Activated naive CD4-positive, alpha-beta T cell treated with anti-CD3 and anti-CD28 coated beads for 36 hours (primary cell): ENCODE measurements at places on chromosomes 5 and 9. TPM values are rescaled to one million over a fixed set of nuclear protein-coding genes. Genes with fewer than 3 reads are reported as not detected.
A peak's percentile ranks its signal among the peaks of the same experiment; 100 is the strongest.

DNA sequence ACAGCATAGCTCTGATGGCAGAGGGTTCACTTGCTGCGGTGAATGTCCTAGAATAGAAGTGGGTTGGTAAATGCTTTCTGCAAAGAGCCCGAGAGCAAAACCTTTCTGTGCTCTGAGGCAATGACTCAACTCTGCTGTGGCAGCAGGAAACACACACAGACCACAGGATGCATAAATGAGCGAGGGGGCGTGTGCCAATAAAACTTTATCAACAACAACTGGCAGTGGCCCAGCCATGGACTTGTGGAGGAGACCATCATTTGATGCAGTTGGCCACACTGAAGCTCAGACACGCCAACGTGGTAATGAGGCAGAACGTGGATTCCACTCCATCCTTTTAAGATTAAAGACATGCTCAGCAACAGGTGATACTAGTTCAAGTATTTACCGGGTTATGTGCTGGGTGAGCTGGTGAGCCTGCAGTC lies 6.8 kb downstream of the MRPL36 start:
- peak overlapping the region; percentile 59 for H3K4me3 ChIP-seq
- H3K27ac ChIP-seq, result peak overlapping the region; percentile 96
- peaks cover 10% of the 10 kb centered on the region for H3K36me3 ChIP-seq

- no peak overlapping the region for H3K27ac ChIP-seq
- H3K4me1 ChIP-seq, result peaks cover 4% of the 10 kb centered on the region
- H3K27me3 ChIP-seq, result no peaks in the 10 kb centered on the region
- no peak for DNase-seq
Measured at GRCh38 chr5:113053511-113053995, 77.0 kb downstream of the DCP2 start.

DNA sequence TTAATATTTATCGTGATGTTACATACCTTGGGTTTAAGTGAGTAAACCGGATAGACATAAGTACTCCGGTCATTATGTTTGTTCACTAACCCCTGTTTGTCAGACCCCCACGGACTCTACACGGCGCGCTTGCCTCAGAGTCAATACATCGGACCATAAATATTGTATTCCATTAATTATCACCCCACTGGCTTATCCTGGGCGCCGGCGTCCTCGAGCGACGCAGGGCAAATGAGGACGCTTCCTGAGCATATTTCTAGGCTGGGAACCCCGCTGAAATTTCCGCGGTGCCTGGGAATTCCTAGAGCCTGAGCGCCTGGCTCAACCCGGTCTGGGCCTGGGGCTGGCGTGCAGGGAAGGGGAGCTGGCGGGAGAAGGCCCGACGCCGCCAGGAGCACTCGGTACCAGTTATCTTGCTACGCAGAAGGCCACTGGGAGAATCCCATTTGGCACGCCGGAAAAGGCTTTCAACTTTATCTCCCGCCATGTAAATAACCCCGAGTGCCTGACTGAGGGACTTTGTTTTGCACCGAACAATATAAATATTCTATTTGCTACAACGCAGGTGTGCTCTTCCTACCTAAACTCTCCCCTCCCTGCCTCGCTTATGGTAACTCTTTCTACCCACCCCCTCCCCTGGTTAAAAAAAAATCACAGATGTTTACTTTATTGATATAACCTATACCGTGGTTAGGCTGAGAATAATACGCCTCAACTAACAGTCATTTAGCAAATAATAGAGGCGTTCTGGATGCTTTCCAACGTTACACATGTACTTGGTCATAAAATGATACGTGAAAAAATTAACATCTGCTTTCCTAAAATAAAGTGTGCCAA lies 19.4 kb downstream of the NR2F1 start:
- no peak overlapping the region for H3K4me3 ChIP-seq
- H3K4me1 ChIP-seq, result peaks cover 3% of the 10 kb centered on the region
- DNase-seq, result no peak
- peaks cover 30% of the 10 kb centered on the region for H3K27me3 ChIP-seq
- no peak overlapping the region for H3K27ac ChIP-seq
- H3K36me3 ChIP-seq, result peaks cover 3% of the 10 kb centered on the region

- H3K27me3 ChIP-seq, result peaks cover 3% of the 10 kb centered on the region
- no peaks in the 10 kb centered on the region for H3K4me1 ChIP-seq
- no peak overlapping the region for H3K4me3 ChIP-seq
- no peaks in the 10 kb centered on the region for H3K36me3 ChIP-seq
- DNase-seq, result no peak
Measured at GRCh38 chr5:133450286-133450685, 162.1 kb downstream of the FSTL4 start.

DNA sequence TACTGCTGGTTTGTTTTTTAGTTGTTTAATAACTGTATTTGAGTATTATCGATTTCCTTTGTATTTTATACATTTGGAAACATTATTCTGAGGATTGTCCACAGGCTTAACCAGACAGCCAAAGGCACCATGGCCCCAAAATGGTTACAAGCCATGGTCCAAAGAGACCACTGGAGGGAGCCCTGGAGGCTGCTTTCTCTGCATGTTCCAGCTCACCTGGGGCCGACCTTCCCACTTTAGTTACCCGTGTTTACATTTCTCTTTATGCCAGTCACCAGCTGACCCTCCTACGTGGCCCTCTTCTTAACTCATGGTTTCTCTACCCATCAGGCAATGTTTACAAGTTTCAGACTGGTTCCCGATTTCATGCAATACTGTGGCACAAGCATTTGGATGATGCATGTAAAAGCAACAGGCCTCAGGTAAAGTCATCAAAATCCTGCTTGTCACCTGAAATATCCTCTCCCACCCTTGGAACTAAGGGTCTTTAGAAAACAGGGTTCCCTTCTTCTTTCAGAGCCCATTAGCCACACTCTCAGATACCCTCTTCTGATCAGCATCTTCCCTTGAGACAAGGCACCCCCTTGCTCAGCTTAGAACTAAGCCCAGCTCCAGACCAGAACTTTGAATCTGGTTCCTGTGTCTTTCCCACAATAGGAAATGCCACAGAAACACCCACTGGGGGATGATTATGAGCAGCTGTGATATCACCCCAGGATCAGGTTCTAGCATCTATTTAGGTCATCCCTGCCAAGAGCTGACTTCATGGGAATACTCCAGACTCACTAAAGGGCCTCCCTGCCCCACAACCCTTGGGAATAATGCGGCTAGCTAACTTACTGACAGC lies 49.9 kb upstream of the GARNL3 start:
- peaks cover 3% of the 10 kb centered on the region for H3K27me3 ChIP-seq
- no peaks in the 10 kb centered on the region for H3K36me3 ChIP-seq
- H3K4me1 ChIP-seq, result peaks cover 4% of the 10 kb centered on the region
- DNase-seq, result peak; percentile 82

- no peaks in the 10 kb centered on the region for H3K4me1 ChIP-seq
- peaks cover 8% of the 10 kb centered on the region for H3K27me3 ChIP-seq
- H3K27ac ChIP-seq, result no peak overlapping the region
- DNase-seq, result no peak
Measured at GRCh38 chr9:32722704-32723103, 60.6 kb upstream of the TMEM215 start.

GRCh38 chr5:72840041-72840440 lies 23.6 kb downstream of the TNPO1 start:
- no peak for DNase-seq
- H3K27me3 ChIP-seq, result peaks cover 3% of the 10 kb centered on the region
- no peak overlapping the region for H3K4me3 ChIP-seq
- no peak overlapping the region for H3K27ac ChIP-seq
- peaks cover 18% of the 10 kb centered on the region for H3K4me1 ChIP-seq

DNA sequence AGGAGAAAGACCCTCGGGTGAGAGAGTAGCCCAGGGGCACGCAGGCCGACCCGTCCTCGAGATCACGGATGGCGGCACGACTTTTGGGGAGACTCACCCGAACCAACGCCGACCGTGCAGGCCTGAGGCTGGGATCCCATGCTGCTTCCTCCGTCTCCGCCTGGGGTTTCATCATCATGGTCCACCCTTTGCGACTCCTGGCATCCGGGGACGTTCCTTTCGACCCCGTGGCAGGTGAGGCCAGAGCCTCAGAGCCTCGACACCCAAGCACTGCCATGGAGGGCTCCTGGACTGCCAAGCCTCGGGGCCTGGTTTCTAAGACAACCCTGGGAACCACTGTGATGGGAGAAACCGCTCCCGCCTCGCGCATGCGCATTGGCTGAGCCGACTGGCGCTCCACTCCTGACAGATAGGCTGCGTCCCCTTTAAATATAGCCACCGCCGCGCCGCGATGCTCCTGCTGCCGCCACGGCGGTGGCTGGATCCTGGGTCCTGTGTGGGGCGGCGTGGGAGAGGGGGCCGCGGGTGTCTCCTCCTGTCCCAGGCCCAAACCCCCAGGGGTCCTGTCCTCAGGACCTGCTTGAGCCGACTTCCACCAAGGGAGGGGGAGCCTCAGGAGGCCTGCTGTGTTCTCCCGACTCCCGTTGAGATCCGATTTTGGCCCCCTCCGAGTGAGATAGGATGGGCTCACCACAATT lies 481.6 kb downstream of the SPATA31A7 start:
- no peak overlapping the region for H3K27ac ChIP-seq
- peaks cover 4% of the 10 kb centered on the region for H3K4me1 ChIP-seq
- no peak for DNase-seq

- H3K36me3 ChIP-seq, result no peaks in the 10 kb centered on the region
- H3K4me3 ChIP-seq, result no peak overlapping the region
- H3K27ac ChIP-seq, result no peak overlapping the region
Measured at GRCh38 chr5:75847561-75848021, 130.4 kb upstream of the POC5 start.

GRCh38 chr5:142221091-142221860 lies 103.5 kb downstream of the SPRY4 start:
- peaks cover 32% of the 10 kb centered on the region for H3K4me1 ChIP-seq
- no peak overlapping the region for H3K27ac ChIP-seq
- no peak for DNase-seq
- peaks cover 2% of the 10 kb centered on the region for H3K27me3 ChIP-seq
- no peaks in the 10 kb centered on the region for H3K36me3 ChIP-seq
- H3K4me3 ChIP-seq, result no peak overlapping the region

DNA sequence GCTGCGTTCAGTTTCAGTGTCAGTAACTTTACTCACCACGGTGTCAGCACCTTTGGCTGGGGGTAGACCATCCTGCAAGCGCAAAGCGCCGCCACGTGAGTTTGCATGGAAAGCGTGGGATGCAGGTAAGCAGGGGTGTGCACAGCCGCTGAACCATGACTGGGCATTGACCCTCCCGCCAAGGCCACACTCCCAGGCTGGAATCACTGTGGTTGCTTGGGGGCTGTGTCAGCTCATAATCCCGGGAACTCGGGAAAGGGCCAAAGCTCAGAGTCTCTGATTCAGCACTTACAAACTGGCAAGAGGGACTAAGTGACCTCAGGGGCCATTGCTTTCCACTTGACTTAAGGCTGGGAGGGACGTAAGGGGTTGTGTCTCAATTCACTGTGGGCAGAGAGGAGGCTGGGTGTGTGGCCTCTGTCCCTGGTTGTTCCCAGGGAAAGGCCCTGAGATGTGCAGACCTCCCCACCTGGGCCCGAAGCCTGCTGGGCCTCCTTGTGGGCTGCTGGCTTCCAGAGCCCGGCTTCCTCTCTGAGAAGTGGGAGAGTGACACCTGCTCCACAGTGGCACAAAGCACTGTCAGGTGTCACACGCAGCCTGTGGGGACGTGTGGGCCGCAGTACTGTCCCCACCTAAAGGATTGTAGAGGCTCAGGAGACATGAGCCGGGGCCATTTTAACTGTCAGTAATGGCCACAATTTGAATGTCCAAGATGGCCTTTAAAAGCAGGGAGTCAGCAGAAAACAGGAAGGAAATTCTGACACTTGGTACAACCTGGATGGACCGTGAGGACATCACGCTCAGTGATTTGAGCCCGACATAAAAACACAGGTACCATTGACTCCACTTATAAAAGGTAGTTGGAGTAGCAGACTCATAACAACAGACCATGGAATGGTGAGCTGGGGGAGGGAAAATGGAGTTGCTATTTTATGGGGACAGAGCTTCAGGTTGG lies 16.7 kb downstream of the ABO start:
- H3K4me3 ChIP-seq, result no peak overlapping the region
- H3K4me1 ChIP-seq, result no peaks in the 10 kb centered on the region
- H3K27ac ChIP-seq, result no peak overlapping the region
- H3K27me3 ChIP-seq, result peaks cover 3% of the 10 kb centered on the region

- H3K27ac ChIP-seq, result no peak overlapping the region
- no peaks in the 10 kb centered on the region for H3K36me3 ChIP-seq
- no peaks in the 10 kb centered on the region for H3K27me3 ChIP-seq
- no peaks in the 10 kb centered on the region for H3K4me1 ChIP-seq
- DNase-seq, result no peak
Measured at GRCh38 chr5:92703976-92704375, 877.0 kb downstream of the NR2F1-AS1 start.

- H3K36me3 ChIP-seq, result peaks cover 48% of the 10 kb centered on the region
- H3K27me3 ChIP-seq, result no peaks in the 10 kb centered on the region
- H3K27ac ChIP-seq, result peak overlapping the region; percentile 96
- DNase-seq, result no peak
- peaks cover 47% of the 10 kb centered on the region for H3K4me1 ChIP-seq
Measured at GRCh38 chr5:59037041-59037440, 454.2 kb downstream of the RAB3C start.

- no peaks in the 10 kb centered on the region for H3K36me3 ChIP-seq
- DNase-seq, result no peak
- H3K27me3 ChIP-seq, result no peaks in the 10 kb centered on the region
- no peak overlapping the region for H3K27ac ChIP-seq
- no peak overlapping the region for H3K4me3 ChIP-seq
Measured at GRCh38 chr5:160643616-160644240, 208.3 kb downstream of the ATP10B start.

DNA sequence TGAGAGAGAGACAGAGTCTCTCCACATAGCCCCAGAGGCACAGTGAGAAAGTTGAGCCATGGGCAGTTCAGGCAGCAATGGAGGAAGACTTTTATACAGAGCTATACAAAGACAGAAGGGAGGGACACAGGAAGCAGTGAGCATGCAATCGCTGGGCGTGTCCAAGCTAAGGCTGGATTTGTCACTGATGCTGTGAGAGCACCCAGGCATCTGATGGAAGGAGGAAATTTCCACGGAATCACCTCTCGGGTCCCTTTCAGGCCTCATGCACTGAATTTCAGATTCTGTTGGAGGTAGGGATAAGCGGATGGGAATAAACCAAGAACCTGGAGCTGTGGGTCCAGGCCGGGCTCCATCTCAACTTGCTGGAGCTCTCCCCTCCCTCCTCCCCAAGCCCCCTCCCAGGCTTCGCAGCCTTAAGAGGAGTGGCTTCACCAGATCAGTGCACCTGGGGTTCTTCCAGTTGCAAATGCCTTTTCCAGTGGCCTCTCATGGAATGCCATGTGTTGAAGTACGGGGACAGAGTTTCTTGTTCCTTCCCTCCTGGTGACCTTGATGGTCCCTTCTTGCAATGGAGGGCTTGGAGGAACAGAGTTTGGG lies 114.8 kb upstream of the ALDH1B1 start:
- H3K4me3 ChIP-seq, result no peak overlapping the region
- peaks cover 15% of the 10 kb centered on the region for H3K4me1 ChIP-seq
- no peak for DNase-seq
- no peaks in the 10 kb centered on the region for H3K36me3 ChIP-seq

DNA sequence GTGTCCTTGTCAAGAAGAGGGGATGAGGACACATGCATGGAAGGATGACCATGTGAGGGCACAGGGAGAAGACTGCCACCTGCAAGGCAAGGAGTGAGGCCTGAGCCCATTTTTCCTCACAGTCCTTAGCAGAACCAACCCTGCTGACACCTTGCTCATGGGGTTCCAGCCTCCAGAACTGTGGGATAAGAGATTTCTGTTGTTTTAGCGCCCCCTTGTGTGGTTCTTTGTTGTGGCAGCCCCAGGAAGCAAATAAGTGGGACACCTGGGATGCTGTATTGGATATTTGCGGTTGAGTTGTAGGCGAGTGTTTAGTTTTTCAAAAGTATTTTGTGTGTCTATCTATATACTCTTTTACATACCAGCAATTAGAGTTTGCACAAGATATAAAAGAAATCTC lies 206.4 kb downstream of the NXNL2 start:
- H3K4me1 ChIP-seq, result no peaks in the 10 kb centered on the region
- peak; percentile 45 for DNase-seq
- H3K4me3 ChIP-seq, result no peak overlapping the region
- H3K36me3 ChIP-seq, result no peaks in the 10 kb centered on the region

CTXN3 gene
- not detected for total RNA-seq

IFNW1 gene
- total RNA-seq, result not detected

UAP1L1 gene
- 3.4 TPM for total RNA-seq

ISCA1 gene
- total RNA-seq, result 18.7 TPM
